Activated CD4-positive, alpha-beta T cell treated with anti-CD3 and anti-CD28 coated beads for 36 hours (primary cell): ENCODE measurements at places on chromosomes 1 and 21. TPM values are rescaled to one million over a fixed set of nuclear protein-coding genes. Genes with fewer than 3 reads are reported as not detected.

IL6R gene
- total RNA-seq: 13.1 TPM

- no peak overlapping the region for H3K4me3 ChIP-seq
- H3K4me1 ChIP-seq: peaks cover 26% of the 10 kb centered on the region
- peaks cover 9% of the 10 kb centered on the region for H3K36me3 ChIP-seq
- DNase-seq: no peak
Measured at GRCh38 chr1:225844236-225845061, 34.5 kb downstream of the EPHX1 start.

DNA sequence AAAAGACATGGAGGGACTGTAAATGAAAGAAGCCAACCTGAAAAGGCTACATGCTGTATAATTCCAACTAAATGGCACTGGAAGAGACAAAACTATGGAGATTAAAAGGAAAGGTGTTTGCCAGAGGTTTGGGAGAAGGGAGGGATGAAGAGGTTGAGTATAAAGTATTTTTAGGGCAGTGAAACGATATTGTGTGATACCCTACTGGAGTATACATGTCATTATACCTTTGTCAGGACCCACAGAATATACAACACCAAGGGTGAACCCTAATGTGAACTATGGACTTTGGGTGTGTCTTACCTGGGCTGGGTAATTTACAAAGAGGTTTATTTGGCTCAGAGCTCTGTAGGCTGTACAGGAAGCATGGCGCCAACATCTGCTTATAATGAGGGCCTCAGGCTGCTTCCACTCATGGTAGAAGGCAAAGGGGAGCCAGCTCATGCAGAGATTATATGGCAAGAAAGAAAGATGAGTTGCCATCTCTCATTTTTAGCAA, 73.4 kb downstream of the CD2 start:
- H3K36me3 ChIP-seq: peaks cover 8% of the 10 kb centered on the region
- H3K27me3 ChIP-seq: no peaks in the 10 kb centered on the region
- H3K27ac ChIP-seq: peak overlapping the region; percentile 97
- peaks cover 70% of the 10 kb centered on the region for H3K4me1 ChIP-seq
- no peak for DNase-seq

DNA sequence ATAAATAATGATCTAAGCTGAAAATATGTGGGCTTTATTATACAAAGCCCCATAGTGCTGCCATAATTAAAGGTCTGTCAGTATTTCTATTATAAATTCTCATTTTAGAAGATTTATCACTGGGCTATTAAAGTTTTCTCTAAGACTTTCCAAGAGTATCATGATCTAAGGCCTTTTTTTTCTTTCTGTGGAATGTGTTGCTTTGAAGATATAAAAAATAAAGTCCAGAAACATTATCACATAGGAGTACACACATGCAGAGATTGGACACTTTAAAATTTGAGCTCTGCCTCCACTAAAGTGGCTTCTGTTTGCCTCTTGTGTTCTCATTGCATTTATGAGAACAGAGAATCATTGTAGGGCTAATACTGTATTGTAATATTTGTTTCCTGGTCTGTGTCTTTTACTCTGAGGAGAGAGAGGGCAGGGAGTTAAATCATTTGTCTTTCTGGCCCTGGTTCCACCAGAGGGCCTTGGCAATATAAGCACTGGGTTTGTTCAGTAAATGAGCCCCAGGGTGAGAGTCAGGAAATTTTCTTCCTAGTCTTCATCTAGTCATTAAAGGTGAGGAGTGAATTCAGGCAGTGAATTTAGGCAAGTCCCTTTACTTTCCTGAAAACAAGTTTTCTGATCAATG, 70.2 kb downstream of the NFIA start:
- DNase-seq: no peak
- H3K27ac ChIP-seq: no peak overlapping the region
- peaks cover 6% of the 10 kb centered on the region for H3K4me1 ChIP-seq
- H3K36me3 ChIP-seq: no peaks in the 10 kb centered on the region
- H3K4me3 ChIP-seq: no peak overlapping the region

DNA sequence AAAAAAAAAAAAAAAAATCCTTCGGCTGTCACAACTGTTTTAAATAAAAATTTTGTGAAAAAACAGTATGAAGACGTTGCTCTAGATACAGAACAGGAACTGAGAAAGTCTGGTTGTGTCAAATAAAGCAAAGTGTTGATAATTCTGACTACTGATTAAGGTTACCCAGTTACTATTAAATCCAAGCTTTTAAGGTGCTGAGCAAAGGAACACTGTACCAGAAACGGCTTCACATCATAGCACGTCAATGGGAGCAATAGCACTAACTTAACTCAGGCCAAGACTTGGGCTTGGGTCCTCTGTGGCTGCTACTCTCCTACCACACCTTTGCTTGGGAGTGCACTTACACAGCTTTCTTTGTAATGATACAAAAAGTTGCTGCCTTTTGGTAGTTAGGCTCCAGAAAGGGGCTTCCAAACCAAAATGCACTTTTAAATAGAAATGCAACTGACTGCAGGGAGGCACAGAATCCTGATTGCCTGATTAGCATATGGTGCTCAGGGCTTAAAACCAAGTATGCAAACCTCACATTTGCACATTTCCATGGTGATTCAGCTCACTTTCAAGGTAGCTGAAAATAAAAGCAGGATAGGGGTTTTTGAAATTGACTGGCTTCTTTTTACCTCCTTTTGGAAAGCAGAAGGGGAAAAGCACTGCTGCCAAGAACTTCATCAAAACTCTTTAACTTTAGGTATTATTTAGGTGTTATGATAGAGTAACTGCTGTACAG, 6.3 kb downstream of the MCL1 start:
- no peaks in the 10 kb centered on the region for H3K27me3 ChIP-seq
- H3K4me3 ChIP-seq: peak overlapping the region; percentile 95
- H3K4me1 ChIP-seq: peaks cover 67% of the 10 kb centered on the region

GRCh38 chr1:181793831-181794230, 267.7 kb downstream of the ZNF648 start:
- H3K27me3 ChIP-seq: peaks cover 2% of the 10 kb centered on the region
- DNase-seq: no peak
- no peaks in the 10 kb centered on the region for H3K36me3 ChIP-seq
- H3K4me1 ChIP-seq: no peaks in the 10 kb centered on the region
- H3K4me3 ChIP-seq: no peak overlapping the region

GRCh38 chr1:14261395-14261794, 337.1 kb upstream of the KAZN start:
- no peaks in the 10 kb centered on the region for H3K27me3 ChIP-seq
- no peak overlapping the region for H3K27ac ChIP-seq

DNA sequence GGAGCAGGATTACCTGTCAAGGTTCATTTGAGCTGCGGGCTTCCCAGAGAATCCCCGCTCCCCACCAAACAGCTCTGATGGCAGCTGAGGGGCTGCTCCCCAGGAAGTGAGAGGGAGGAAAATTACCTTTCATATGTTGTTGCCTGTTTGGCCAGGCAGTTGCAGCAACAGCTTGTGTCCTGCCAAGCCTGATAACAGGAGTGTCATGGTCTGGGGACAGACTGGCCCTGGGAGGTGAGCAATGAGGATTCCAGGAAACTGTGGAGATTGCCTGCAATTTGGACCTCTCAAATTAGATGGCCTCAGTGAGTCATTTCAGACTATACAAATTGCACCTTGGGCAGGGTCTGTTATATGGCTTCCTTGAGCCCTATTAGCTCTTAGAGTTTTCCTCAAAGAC, 189.3 kb downstream of the PTPRU start:
- no peaks in the 10 kb centered on the region for H3K36me3 ChIP-seq
- H3K4me3 ChIP-seq: no peak overlapping the region
- H3K27ac ChIP-seq: no peak overlapping the region
- DNase-seq: no peak
